T-helper 2 cell (primary cell): ENCODE measurements at places on chromosomes 2 and 18.

DNA sequence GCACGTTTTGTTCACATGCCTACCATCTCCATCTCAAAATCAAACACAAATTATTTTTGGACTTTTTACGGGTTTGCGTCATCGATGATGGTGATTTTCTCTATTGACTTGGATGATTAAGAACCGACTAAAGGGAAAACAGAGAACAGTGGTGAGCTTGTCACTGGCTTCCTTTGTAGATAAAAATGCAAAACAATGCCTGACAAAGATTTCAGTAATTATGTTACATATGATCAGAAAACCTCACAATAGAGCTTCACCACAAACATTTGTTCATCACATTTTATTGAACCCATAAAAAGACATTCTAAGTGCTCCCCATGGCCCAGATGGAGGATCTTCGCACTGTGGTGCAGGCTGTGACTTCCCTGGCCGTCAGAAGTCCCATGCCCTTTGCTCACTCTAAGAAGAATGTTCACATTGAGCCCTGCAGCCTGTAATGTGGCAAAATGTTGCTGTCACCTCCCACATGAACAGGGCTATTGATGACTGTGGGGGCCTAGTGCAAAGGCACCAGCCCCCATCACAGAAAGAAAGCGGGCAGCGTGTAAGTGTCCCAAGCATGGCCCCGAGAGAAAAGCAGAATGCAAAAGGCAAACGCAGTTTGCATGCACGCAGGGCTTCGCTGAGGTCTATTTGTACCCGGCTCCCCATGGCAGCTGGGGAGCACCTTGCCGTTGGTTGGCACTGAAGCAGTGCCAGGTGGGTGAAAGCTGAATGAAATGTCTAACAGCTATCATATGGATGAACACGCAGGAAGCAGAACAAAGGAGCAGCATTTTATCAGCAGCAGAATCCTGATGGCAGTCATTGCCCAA lies 60.6 kb downstream of the BCL2 start:
- DNase-seq = no peak

- DNase-seq = no peak
Observed at GRCh38 chr2:17877811-17878280, 621 bp upstream of the KCNS3 start.

DNA sequence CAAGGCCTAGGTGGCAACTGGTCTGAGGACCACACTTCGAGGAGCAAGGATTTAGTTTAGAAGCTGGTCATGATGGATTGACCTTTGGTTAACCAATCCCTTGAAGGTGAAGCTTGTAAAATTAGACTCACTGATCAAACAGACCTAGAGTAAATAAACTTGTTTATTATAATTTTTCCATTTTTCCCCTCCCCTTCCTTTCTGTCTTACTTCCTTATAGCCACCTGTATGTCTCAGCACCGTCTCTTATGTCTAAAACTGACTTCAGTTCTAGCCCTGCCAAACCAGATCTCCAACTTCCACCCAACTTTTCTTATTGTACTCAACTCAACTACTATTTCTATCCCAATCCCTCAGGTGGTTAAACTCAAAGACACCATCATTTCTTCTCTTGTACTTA lies 92.8 kb upstream of the THOC1 start:
- no peak for DNase-seq

DNA sequence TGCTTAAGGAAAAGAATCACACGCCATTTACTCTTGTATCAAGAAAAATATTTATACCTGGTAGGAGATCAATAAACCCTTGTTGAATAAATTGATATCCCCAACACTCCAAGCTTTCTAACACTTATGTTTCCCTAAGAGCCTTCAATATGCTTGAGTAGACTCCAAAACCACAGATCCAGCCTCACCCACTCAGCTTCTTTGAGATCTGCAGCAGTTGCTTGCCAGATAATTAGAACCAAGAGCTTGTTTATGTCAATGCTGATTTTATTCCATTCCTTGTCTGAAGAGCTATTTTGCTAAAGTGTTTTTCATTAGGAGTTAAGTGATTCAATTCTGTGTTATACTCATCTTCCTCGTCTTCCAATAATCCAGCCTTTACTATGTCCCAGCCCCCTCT lies 26.3 kb upstream of the CRIM1 start:
- no peak for DNase-seq

DNA sequence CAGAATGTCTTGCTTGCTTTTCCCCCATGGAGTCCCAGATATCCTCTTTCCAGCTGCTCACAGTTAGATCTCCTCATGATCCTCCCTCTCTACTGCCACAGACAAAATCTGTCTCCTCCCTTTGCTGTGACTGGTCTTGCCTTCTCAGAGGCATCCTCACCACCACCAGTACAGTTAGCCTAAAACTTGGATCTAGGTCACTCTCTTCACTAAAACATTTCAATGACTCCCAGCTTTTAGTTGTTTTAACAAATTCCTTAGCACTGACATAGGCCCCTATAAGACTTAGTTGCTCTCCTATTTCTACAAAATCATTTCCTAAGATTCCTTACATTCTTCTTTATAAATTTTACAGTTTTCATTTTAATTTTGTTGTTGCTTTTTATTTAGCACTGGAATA lies 734.2 kb upstream of the CHAC2 start:
- no peak for DNase-seq
